ENCODE measurements at places on chromosomes 1 and 21. TPM values are rescaled to one million over a fixed set of nuclear protein-coding genes. Genes with fewer than 3 reads are reported as not detected.

DNA sequence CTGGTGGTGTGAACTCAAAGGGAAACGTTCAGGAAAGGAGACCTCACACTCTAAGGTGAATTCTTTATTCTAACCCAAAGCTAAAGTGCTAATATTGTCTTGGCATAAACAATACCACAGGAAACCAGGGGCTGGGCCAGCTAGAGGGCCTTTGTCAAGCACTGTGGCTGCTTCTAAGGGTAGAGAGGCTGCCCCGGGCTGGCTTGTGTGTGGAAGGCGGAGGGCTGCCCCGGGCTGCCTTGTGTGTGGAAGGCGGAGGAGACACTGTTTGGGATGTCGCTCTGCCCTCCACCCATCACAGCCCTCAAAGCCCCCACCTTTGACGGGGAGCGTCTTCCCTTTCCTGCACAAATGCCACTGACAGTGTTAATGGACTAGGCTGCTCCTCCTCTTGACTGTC, 216.8 kb downstream of the TOMM20 start:
- H3K27ac ChIP-seq: no peak overlapping the region
- no peaks in the 10 kb centered on the region for H3K36me3 ChIP-seq
- no peak for DNase-seq

- H3K27ac ChIP-seq: peak overlapping the region; percentile 38
- peaks cover 18% of the 10 kb centered on the region for H3K36me3 ChIP-seq
- no peak overlapping the region for H3K4me3 ChIP-seq
- no peak for DNase-seq
- H3K27me3 ChIP-seq: no peaks in the 10 kb centered on the region
- H3K4me1 ChIP-seq: peaks cover 18% of the 10 kb centered on the region
These were observed 233.6 kb downstream of the RPS6KC1 start for GRCh38 chr1:213284626-213285025.

Gene EXO1
- total RNA-seq: 3.4 TPM

Gene NPHP4
- 11.1 TPM for total RNA-seq

DNA sequence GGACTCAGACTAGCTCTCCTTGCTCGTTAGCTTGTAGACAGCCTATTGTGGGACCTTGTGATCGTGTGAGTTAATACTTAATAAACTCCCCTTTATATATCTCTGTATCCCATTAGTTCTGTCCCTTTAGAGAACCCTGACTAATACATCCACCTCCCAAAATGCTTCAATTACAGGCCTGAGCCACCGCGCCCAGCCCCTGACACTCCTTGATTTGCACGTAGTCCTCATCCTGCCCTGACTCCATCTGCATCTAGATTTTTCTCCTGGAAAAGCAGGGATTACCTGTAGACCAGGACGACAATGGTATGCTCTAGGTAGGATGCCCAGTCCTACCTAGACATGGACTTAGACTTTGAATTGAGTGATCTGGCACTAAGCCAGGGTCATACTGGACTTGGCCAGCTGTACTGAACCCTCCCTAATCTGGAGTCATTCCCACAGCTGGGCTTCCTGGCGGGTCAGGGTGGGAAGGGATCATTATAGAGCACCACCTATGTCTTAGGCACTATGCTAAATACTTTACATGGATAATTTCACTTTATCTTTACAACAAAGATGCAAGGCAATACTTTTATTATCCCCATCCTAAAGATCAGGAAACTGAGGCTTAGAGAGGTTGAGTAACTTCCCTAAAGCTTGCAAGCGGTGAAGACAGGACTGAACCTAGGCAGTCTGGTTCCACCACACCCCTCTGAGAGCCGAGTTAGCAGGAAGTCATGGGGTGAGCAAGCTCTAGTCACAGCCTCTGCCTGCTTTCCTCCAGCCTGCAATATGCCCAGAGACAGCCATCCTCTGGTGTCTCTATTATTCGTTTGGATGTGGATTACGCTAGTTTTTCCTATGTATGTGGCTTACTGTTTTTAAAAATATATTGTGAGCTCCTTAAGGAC, 89.4 kb downstream of the DTL start:
- DNase-seq: no peak
- no peak overlapping the region for H3K4me3 ChIP-seq
- H3K27me3 ChIP-seq: no peaks in the 10 kb centered on the region
- H3K27ac ChIP-seq: no peak overlapping the region

DNA sequence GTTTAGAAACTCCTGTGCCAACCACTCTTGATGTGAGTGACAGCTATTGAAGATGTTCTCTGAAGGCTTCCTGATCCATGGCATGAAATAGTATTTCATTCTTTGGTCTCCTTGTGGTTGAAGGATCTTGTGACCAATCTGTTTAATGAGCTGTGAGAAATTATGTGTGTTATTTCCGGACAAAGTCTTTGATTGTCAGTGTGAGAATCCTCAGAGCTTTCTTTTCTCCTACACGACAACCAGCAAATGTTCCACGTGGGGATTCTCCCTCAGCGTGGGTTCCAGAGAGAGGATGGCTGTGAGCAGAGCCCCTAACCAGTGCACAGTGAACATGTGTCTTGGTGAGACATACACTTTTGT, 45.0 kb upstream of the HOOK1 start:
- H3K27me3 ChIP-seq: peaks cover 2% of the 10 kb centered on the region
- H3K4me3 ChIP-seq: no peak overlapping the region
- no peak overlapping the region for H3K27ac ChIP-seq
- peaks cover 8% of the 10 kb centered on the region for H3K4me1 ChIP-seq
- H3K36me3 ChIP-seq: no peaks in the 10 kb centered on the region

Gene CLCA1
- not detected for total RNA-seq

- H3K4me1 ChIP-seq: no peaks in the 10 kb centered on the region
- H3K36me3 ChIP-seq: no peaks in the 10 kb centered on the region
- DNase-seq: no peak
- no peak within 1 kb of the TSS for H3K4me3 ChIP-seq
- no peaks in the 10 kb centered on the region for H3K27me3 ChIP-seq
These were observed at the start of gene GJB4 for GRCh38 chr1:34759503-34760357. Gene GJB4 (plus strand): TSS chr1:34759740. CDS start chr1:34761255, 1,515 bp downstream.

Gene PPIAL4G
- not detected for total RNA-seq

DNA sequence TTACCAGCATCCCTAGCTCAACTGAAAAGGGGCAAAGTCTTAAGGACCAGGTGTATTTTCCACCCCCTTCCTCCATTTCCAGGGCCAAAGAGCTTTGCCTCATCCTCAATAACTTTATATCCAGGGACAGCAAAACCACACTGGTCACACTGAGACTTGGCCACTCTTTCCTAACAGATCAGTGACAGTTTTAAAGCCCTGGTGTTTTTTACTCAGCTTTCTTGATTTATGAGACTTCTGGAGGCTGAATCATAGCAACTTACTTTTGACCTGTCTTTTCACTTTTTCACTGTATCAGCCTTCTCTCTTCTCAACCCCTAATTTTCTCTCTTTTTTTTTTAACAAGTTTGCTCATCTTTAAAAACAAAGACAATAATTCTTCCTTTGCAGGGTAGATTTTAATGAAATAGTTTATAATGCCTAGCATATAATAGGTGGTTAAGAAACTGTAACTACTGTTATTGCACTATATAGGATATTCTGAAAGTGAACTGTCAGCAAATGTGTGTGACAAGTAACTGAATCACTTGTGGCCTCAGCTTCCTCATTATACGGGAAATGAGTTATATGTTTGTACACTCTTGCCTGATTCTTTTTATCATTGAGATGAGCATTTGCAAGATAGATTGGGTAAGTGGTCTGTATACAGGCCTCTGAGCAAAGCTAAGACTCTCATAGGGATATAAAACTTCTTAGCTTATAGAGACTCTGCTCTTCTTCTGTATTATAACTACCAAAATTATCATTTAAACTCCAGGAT, 19.7 kb upstream of the DYNLT5 start:
- no peak overlapping the region for H3K4me3 ChIP-seq
- no peaks in the 10 kb centered on the region for H3K27me3 ChIP-seq
- H3K27ac ChIP-seq: peak overlapping the region; percentile 41
- DNase-seq: no peak

GRCh38 chr21:34510148-34511142, 1.6 kb downstream of the KCNE1 start:
- H3K4me1 ChIP-seq: peaks cover 1% of the 10 kb centered on the region
- no peaks in the 10 kb centered on the region for H3K27me3 ChIP-seq
- no peak overlapping the region for H3K4me3 ChIP-seq
- H3K27ac ChIP-seq: no peak overlapping the region

DNA sequence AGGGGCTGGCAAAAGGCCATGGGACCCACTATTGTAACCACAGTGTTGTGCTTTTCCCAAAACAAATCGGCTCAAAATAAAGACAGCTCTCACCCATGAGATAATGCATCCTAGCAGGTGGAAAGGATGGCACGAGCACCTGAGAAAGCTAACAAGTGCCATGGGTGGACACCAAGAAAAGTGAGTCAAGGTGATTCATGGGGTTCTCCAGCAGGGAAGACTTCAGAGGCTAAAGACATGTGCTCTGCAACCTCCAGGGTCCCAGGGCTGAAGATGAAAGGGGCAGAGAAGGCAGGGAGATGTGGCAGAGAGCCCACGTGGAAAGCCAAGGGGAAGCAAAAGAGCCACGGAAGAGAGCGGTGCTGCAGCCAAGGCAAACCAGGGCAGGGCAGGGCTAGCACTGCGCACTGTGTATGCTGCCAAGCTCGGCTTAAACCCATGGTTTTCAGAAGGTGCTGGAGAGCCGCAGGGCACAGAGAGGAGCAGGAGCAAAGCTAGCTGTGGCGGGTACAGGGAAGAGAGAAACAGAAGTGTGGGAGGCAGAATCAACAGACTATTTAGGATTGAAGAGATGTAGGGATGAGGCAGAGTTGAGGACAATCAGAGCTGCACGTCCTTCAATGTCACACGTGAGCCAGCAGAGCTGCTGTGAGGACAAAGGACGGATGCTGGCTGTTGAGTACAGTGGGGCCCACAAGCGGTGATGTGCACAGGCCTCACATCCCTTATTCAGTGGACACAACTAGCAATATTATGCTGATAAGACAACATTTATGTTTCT, 41.8 kb upstream of the C1orf198 start:
- H3K4me1 ChIP-seq: peaks cover 44% of the 10 kb centered on the region
- H3K27ac ChIP-seq: no peak overlapping the region
- H3K4me3 ChIP-seq: no peak overlapping the region

Gene GOLT1A
- total RNA-seq: not detected

DNA sequence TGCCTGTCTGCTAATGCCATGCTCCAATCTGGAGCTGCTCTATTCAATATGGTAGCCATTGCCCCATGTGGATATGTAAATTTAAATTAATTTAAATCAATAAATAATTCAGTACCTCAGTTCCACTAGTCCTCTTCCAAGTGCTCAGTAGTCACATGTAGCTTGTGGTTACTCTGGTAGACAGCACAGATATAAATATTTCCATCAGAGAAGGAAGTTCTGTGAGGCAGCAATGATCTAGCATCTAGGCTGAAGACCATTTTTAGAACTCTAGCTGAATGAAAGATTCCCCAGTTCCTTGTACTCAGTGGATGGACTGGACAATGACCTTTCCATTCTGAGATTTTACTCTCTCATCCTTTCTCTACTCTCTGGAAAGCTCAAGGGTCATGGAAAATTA, 25.8 kb upstream of the CAPZB start:
- peaks cover 24% of the 10 kb centered on the region for H3K4me1 ChIP-seq
- no peaks in the 10 kb centered on the region for H3K27me3 ChIP-seq
- H3K27ac ChIP-seq: no peak overlapping the region
- no peak overlapping the region for H3K4me3 ChIP-seq
- no peaks in the 10 kb centered on the region for H3K36me3 ChIP-seq
- no peak for DNase-seq

GRCh38 chr1:6634371-6635052, 9.8 kb downstream of the THAP3 start:
- H3K27me3 ChIP-seq: no peaks in the 10 kb centered on the region
- H3K36me3 ChIP-seq: peaks cover 34% of the 10 kb centered on the region
- DNase-seq: no peak
- peaks cover 6% of the 10 kb centered on the region for H3K4me1 ChIP-seq

DNA sequence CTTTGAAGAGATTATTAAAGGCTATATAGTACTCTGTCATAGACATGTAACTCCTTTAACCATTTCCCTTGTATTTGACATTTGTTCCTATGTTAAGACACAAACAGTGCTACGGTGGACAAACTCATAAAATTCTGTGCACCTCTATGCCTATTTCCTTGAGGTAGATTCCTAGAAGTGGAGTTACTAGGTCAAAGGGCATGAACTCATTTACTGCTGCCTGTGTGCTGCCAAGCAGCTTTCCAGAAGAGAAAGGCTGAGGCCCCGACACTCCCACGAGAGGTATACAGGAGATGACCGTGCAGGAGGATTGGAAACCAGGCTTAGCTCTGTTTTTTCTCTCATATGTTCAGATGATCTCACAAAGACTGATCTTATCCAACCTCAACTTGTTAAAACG, 34.4 kb upstream of the TENT5C start:
- no peak for DNase-seq
- no peak overlapping the region for H3K4me3 ChIP-seq
- H3K36me3 ChIP-seq: no peaks in the 10 kb centered on the region

Gene SPRR1B
- total RNA-seq: not detected

DNA sequence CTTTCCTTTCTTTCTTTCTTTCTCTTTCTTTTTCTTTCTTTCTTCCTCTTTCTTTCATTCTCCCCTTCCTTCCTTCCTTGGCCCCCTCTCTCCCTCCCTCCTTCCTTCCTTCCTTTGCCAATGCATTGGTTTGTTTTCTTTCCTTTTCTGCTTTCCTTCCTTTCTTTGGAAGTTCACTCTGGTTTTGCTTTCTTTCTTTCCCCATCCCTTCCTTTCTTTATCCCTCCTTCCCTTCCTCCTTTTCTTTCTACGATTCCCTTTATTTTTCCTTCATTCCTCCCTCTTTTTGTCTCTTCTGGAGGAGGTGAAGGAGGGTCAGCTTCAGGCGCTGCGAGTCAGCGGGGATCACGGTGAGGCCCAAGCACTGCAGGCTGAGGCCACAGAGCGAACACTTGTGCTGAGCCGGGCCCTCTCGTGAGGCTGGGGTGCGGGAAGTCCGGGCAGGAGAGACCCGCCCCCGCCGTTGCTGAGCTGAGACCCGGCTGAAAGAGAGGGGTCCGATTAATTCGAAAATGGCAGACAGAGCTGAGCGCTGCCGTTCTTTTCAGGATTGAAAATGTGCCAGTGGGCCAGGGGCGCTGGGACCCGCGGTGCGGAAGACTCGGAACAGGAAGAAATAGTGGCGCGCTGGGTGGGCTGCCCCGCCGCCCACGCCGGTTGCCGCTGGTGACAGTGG, 1.5 kb downstream of the SIM2 start:
- peaks cover 37% of the 10 kb centered on the region for H3K4me1 ChIP-seq
- H3K27me3 ChIP-seq: peaks cover 73% of the 10 kb centered on the region
- no peak for DNase-seq
- peaks cover 2% of the 10 kb centered on the region for H3K36me3 ChIP-seq
- peak overlapping the region; percentile 65 for H3K4me3 ChIP-seq

- no peaks in the 10 kb centered on the region for H3K27me3 ChIP-seq
- no peak for DNase-seq
- H3K4me3 ChIP-seq: no peak overlapping the region
- H3K4me1 ChIP-seq: no peaks in the 10 kb centered on the region
These were observed 38.7 kb downstream of the AZIN2 start for GRCh38 chr1:33119532-33120217.

All from osteocyte (in vitro differentiated cells).